Hepatocyte (in vitro differentiated cells): ENCODE measurements at places on chromosomes 6 and 20. TPM values are rescaled to one million over a fixed set of nuclear protein-coding genes. Genes with fewer than 3 reads are reported as not detected.
A peak's percentile ranks its signal among the peaks of the same experiment; 100 is the strongest.

- no peak for DNase-seq
Measured at GRCh38 chr20:46934746-46935287, 40.2 kb downstream of the EYA2 start.

DNA sequence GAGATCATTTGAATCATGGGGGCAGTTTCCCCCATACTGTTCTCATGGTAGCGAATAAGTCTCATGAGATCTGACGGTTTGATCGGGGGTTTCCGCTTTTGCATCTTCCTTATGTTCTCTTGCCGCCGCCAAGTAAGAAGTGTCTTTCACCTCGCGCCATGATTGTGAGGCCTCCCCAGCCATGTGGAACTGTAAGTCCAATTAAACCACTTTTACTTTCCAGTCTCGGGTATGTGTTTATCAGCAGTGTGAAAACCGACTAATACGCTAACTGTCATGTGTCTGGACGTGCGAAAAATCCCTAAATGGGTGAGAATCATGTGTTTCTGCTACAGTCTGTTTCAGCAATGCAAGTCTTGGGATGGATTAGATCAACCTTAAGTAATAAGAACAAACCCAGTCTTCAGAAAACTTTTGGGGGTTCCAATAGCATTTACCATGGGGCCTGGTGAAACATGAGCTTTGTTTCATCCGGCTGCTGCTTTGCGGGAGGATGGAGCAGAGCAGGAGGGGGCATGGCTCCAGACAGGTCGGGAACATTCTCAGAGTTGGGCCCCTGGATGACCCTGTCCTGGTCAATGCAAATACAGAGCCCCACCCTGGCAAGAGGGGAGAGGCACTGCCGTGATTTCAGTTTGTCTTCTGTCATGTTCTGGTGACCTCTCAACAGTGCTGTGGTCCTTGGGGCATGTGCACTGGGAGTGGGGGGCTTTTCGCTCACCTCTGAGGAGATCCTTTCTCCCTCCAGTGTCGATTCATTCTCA lies 41.5 kb downstream of the CTCFL start:
- no peak for DNase-seq

GRCh38 chr20:36852187-36852586 lies 23.8 kb upstream of the TLDC2 start:
- no peak for DNase-seq

DNA sequence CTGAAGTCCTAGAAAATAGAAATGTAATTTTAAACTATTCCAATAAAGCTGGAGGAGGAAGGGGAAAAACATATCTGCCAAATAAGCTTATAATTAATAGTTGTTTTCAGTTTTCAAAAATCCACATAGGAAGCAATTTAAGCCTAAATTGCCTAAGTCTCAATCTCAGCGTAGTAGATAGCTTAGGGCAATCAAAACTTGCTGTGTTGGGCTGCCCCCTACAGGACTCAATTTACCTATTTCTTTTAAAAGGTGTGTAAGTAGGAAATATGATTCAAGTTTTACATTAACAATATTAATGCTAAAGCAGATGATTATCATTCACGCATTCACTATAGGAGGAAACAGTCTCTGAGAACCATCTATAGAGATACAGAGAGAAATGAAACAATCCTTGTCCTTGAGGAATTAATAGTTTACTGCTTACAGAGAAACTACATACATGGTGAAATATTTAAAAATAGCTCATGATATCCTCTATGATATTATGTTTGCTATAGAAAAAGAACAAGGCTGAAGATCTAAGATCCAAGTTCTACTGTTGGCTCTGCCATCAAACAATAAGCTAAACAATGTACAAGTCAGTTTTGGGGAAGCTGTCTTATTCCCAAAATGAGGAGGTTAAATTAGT lies 102.1 kb downstream of the ATG5 start:
- peak; percentile 81 for DNase-seq

BEND6 gene
- total RNA-seq: 1.2 and 2.4 TPM in 2 replicates

FKBP1C gene
- 0.80 TPM in 1 of 2 replicates, not detected in the other for total RNA-seq
